ENCODE measurements at places on chromosomes 2 and 18.

- no peak for DNase-seq
These were observed 113.1 kb downstream of the NFATC1 start for GRCh38 chr18:79508565-79509535.

GRCh38 chr18:36017232-36017631, 44.8 kb downstream of the RMP24 start:
- no peak for DNase-seq

DNA sequence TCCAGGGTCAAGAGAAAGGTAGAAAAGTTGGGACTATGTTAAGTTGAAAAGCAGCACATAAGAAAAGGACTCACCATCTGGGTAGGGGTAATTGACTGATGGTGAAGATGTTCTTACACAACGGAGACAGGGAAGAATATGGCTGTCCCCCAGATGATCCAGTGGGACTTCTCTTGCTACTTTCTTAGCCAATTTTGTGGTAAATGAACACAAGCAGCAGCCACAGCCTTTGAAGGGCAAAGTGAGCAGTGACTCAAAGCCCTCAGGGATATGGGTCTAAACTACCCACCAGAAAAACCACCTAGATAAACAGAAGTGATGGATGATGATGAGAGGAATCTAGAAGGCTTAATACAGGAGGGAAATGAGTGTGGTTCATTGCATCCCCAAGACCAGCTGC, 65.8 kb upstream of the SLC9A2 start:
- no peak for DNase-seq

GRCh38 chr2:6342273-6342920, 523.3 kb downstream of the CMPK2 start:
- DNase-seq = no peak

GRCh38 chr2:100940766-100941645, 61.1 kb upstream of the RPL31 start:
- DNase-seq = no peak

DNA sequence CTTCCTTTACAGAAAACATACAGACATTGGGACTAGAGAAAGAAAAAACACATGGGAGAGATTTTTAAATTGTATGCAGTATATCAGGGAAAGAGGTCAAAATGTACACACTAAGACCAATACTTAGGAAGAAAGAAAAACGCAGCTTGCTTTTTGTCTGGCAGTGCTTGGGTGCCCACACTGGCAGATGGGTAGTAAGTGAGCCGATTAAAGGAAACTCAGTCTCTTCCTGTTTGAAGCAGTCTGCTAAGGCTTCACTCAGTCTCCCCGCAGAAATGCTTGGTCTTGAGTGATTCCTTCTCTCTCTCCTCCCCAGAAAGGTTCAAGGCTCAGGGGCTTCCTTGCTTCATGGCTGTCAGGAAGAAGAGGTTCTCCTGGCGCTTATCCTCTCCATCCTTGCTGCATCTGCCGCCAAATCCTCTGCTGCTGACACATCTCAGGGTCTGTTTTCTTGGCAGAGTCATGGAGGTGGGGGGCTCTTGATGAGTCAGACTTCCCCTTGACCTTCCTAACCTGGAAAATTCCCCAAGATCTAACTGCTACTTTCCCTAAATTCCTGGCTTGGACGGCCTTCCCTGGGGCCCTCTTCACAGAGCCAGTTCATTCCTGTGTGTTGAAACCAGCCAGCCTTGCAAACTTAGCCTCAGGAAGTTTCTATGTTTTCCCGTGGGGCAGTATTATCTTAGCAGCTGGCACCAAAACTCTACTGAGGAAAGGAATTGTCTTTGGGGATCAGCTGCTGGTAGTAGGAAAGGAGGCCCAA, 10.5 kb upstream of the TMSB10 start:
- no peak for DNase-seq

DNA sequence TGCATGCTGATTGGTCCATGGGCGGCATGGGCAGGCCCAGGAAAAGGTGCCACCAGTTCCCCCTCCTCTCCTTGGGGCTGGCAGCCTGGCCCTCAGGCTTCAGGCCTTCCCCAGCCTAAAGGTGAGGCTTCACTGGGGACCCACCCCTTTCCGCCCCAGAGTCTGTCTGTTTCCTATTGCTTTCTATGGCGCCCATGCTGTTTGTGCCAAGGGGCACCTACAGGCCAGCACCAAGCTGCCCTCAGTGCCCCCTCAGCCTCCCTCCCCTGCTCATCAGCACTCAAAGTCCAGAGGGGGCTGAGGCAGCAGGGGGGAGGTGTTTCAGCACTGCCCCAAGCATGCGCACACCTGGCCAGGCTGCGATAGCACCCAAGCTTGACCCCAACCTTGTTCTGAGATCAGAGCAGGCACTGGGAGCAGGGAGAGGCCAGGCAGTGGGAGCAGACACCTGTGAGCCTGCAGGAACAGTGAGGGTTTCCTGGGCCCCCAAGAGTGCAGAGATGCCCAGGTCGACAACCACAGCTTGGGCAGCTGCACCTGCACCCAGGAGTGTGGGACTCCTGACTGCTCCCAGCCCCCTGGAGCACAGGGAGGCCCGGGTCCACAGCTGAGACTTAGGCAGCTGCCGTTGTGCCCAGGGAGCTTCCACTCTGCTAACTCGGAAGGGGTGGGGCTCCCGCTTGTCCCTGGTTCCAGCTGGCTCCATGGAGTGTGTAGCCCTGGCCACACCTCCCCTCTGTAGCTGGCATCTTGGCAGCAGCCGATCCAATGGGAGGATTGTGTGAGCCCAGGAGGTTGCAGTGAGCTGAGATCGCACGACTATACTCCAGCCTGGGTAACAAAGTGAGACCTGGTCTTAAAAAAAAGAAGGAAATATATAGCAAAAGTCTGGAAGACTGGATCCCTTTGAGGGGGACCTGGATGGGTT, 69.1 kb downstream of the NCAPH start:
- DNase-seq = peak; percentile 39

- no peak for DNase-seq
These were observed 95.2 kb upstream of the FSIP2 start for GRCh38 chr2:185643434-185643833.

DNA sequence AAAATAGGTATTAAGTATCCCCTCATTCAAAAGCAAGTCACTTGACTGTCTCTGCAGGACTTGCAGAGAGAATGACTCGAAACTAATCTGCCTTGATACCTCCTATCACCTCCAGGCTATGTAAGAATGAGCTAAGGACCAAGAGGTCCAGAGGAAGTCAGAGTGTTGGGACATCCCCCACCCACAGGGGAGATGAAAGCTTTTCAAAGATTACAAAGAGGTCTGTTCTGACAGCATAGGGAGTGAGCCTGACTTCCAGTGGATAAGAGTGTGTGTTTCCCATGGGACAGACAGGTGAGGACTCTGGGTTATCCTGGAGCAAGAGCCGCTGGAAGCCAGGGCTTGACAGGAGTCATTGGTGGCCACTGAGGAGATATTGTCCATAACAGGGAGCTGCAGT, 85.0 kb upstream of the TACR1 start:
- no peak for DNase-seq

GRCh38 chr2:39568561-39569006, 97.1 kb upstream of the TMEM178A start:
- DNase-seq = no peak

DNA sequence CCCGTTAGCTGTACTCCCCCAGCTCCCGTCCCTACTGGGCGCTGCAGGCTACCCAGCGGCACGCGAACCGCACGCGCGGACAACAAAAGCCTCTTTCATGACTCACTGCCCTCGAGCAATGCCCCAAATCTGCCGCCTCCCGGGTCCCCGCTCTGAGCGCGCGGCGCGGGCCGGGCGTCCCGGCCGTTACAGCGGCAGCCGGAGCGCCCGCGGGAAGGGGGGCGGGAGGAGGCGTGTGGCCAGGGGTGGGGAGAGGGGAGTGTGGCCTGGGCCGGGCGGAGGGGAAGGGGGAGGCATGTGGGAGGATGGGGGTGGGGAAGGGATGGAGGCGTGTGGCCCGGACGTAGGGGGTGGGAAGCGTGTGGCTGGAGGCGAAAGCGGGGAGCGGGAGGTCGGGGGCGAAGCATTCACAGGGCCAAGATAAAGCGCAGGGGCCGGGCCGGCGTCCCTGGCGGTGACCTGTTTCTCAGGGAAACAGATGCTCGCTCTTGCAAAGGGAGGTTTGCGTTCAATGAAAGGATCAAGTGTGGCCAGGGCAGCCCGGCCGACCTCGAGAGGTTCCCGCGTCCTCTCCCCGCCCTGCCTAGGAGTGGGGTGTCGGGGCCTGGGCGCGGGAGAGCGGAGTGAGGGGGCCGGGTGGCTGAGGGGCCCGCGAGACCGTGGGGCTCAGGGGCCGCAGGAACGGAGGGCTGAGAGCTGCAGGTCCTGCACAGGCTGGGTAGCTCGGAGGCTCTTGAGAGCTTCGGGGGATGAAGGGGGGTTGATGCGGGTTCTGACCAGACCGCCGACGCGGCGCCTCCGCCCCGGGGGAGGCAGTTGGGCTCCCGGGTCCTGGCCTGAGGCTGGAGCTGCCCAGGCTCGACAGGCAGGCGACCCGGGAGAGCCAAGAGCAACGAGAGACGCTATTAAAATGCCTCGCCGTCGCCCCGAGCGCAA, 3.5 kb upstream of the NEUROD1 start:
- DNase-seq = peak; percentile 21

- no peak for DNase-seq
These were observed 17.7 kb downstream of the TANK start for GRCh38 chr2:161177969-161178368.

- peak; percentile 24 for DNase-seq
These were observed 87.3 kb downstream of the SH3RF3 start for GRCh38 chr2:109216332-109216731.
